ENCODE measurements at places on chromosomes 4 and X.

DNA sequence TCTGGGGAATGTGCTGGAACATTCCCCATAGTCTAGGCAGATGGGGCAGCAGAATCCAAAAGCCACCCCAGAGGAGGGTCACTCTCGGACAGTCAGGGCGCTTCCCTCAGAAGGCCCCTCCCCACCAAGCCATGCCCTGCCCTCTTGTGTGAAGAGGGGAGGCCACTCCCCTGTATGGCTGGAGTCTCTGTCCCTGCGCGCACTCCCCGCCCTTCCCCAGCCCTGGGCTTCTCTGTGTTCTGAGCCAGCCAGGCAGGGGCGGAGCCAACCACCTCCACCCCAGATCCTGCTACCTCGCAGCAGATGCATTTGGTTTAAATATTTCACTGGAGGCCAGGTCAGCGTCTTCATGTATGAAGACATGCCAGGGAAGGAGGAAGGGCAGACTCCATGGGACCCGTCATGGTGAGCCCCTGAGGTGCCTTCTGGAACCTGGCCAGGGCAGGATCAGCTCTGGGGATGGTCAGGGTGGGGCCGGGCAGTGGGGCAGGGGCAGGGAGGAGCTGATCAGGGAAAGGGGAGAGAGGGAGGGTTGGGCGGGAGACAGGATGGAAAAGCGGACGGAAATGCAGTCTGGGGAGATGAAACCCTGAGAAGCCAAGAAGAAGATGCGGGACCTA, 107.3 kb downstream of the ADRA2C start:
- DNase-seq: no peak

- peak; percentile 64 for DNase-seq
Measured at GRCh38 chr4:37601531-37601930, 84.6 kb downstream of the RELL1 start.

DNA sequence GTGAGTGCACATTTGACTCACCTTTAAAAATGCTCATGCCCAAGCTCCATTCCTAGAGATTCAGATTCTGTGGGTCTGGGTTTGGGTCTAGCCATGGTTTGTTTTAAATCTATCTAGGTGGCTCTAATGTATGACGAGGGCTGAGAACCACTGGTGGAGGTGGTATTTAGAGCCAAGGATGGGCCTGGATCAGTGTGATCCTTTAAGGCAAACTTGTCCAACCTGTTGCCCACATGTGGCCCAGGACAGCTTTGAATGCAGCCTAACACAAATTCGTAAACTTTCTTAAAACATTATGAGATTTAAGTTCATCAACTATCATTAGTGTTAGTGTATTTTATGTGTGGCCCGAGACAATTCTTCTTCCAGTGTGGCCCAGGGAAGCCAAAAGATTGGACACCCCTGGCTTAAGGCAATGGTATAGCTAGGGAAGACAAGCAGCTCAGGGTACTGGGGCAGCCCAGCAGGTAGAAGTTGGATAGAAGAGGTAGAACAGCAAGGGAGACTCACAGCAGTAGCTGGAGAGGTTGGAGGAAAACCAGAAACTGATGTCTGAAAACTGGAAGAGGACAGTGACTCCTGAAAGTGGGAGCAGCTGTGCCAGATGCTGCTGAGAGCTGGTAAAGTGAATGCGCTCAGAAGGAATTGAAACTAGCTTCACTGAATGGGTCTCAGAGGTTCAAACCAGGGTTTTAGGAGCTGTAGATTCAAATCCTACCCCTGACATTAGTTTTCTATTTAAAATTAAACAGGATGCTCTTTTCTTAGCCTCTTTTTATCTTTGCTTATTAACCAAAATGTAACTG, 18.2 kb downstream of the ADD1 start:
- DNase-seq: no peak

- DNase-seq: peak; percentile 90
Measured at GRCh38 chr4:15690020-15690809, 8.6 kb downstream of the FAM200B start.

GRCh38 chr4:176002007-176002613, 63.5 kb upstream of the WDR17 start:
- DNase-seq: peak; percentile 9

DNA sequence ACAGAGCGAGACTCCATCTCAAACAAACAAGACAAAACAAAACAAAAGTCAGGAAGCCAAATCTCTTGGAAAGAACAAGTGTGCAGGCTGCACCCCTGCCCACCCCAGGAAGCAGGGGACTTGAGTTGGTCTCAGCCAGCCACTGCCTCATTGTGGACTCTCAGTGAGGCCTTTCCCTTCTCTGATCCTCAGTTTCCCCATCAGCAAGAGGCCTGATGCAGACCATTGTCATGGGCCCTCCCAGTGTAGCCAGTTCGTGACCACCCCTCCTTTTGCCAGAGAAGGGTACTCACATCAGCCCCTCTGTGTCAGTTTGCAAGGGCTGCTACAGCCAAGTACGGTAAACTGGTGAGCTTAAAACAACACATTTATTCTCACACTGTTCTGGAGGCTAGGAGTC, 48.9 kb upstream of the MAMLD1 start:
- DNase-seq: no peak

GRCh38 chr4:112423591-112423990, 92.4 kb downstream of the NEUROG2 start:
- no peak for DNase-seq

- DNase-seq: no peak
Measured at GRCh38 chr4:79697444-79697843, 289.4 kb upstream of the GK2 start.

GRCh38 chr4:184817494-184818215, 8.1 kb downstream of the ACSL1 start:
- DNase-seq: no peak

DNA sequence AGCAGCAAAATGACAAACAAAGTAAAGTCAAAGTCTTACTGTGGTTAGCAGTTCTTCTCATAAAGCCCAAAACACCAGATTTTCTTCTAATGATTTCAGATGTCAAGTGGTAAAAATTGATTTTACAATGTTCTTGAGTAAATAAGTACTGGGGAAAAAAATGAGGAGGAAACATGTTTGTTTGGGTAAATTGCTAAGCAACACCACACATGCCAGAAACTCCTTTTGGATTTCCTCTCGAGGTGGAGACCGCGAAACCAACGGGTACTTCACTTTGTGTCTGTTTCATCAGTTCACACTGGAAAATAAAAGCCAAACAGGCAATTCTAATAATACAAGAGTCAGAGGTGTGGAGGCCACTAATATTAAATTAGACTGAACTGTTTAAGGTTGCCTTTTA, 4.6 kb upstream of the PKD2 start:
- peak; percentile 19 for DNase-seq

DNA sequence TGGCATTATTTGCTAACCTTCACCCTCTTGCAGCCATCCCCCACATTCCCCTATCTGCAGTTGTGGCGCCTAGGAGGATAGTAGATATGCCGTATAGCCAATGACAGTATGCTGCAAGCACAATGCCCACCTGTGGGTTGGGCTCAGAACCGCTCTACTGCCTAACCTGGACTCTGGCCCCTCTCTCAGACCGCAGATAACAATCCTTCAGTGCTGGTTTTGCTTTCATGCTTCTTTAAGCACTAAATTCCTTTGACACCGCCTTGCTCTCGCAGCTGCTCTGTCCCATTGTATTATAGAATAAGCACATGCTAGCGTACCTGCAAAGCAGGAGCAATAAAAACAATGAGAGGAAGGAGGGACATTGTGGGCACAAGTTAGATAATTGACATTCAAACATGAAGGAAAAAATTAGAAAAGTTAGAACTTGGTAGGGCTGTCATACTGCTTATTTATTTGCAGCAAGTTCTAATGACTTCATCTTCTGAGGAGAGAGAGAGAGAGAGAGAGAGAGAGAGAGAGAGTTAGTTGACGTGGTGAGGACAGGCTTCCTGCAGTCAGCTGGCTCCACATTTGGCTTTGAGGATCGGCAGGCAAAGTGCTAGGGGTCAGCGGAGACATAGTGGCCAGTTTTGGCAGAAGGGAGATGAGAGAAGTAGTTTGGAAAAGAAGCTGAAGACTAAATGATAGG, 55.8 kb downstream of the WWC2 start:
- no peak for DNase-seq

- peak; percentile 23 for DNase-seq
Measured at GRCh38 chr4:78167510-78167909, 110.4 kb downstream of the FRAS1 start.

DNA sequence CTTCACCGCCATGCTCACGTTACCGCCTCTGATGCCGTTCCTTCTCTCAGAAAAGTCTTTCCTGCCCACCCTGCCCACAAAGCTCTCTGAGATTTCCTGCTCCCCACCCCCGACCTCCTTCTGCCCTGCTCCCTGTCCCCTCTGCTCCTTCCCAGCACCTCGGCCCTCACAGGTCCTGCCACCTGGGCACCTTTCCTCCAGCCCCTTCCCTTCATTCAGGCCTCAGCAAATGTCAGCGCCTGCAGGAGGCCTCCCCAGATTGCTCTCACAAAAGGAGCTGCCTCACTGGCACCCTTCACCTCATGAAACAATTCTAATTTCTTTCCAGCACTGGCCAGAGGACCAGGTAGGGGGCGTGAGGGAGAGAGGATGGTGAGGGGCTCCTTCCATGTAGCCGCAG, 33.6 kb upstream of the MXD4 start:
- DNase-seq: no peak

Data from Daoy (cell line).